ENCODE measurements at places on chromosomes 13 and 19.

GRCh38 chr19:1270213-1270853, 1.2 kb downstream of the CIRBP start:
- peaks cover 39% of the 10 kb centered on the region for H3K4me1 ChIP-seq
- peak overlapping the region; percentile 94 for H3K4me3 ChIP-seq
- no peak for DNase-seq
- H3K36me3 ChIP-seq, result peaks cover 30% of the 10 kb centered on the region
- H3K27me3 ChIP-seq, result peaks cover 24% of the 10 kb centered on the region

GRCh38 chr13:111614613-111615012, 294.2 kb downstream of the TEX29 start:
- H3K36me3 ChIP-seq, result no peaks in the 10 kb centered on the region
- peaks cover 24% of the 10 kb centered on the region for H3K4me1 ChIP-seq
- H3K27ac ChIP-seq, result no peak overlapping the region
- no peak for DNase-seq
- no peak overlapping the region for H3K4me3 ChIP-seq

DNA sequence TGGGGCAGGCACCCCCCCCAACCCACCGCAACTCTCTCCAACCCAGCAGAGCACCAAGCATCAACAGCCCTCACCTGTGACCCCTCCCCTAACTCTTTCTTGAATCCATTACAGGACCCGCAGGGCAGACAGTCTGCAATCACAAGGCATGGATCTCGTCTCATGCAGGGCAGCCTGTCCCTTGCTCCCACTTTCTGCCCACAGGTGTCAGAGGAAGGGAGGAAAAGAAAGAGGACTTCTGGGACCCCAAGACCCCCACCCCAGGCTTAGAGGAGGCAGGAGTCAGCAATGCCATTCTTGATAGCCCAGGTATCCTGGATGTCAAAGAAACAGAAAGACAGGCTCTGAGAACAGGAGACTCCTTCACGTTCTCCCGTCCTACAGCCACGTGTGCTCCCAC, 47.4 kb upstream of the TUBGCP3 start:
- H3K4me1 ChIP-seq, result peaks cover 3% of the 10 kb centered on the region
- H3K4me3 ChIP-seq, result no peak overlapping the region
- H3K27me3 ChIP-seq, result no peaks in the 10 kb centered on the region
- DNase-seq, result no peak
- no peak overlapping the region for H3K27ac ChIP-seq
- H3K36me3 ChIP-seq, result no peaks in the 10 kb centered on the region

DNA sequence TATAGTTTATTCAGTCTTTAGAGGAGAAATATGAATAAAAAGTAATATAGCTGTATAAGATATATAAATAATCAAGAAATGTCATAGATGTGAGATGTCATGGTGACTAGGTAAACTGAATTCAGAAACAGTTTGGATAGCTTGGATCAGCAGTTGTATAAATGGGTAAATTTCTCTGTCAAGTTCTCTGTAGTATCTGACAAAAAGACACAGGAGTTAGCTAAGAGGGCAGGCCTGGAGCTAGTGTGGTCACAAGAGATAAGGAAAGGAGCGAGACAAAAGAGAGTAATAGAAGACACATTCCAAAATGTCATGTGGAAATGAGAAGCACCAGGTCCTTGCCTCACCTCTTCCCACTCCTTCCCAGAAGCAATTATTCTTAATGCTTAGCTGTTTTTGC, 349.0 kb downstream of the LMO7 start:
- H3K27me3 ChIP-seq, result no peaks in the 10 kb centered on the region
- no peak overlapping the region for H3K27ac ChIP-seq
- H3K4me3 ChIP-seq, result no peak overlapping the region
- no peaks in the 10 kb centered on the region for H3K4me1 ChIP-seq

DNA sequence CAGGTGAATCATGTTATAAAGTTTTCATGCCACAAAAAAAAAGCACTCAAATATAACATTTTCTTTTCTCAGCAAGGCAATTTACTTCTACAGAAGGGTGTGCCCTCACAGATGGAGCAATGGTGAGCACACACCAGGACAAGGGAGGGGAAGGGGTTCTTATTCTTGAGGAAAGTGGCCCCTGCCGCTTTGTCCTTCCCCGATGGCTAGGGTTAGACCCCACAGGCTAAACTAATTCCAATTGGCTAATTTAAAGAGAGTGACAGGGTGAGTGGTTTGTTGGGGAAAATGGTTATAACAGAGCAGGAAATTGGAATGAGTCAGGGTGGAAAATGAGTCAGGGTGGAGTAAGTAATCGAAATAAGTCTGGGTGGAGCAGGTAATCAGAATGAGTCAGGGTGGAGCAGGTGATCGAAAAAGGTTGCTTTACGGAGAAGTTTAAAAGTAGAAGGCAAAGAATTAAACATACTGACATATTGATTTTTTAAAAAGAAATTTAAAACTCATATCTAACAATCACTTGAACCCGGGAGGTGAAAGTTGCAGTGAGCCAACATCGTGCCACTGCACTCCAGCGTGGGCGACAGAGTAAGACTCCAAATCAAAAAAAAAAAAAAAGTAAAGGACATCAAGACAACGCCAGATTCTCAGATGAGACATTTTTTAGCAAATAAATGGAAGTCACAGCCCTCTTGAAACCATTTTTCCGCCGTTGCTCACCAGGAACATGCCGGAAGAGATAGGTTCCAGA, 813 bp downstream of the ZNF562 start:
- H3K36me3 ChIP-seq, result peaks cover 35% of the 10 kb centered on the region
- H3K4me3 ChIP-seq, result peak overlapping the region; percentile 95
- DNase-seq, result no peak
- H3K27ac ChIP-seq, result peak overlapping the region; percentile 99

- peaks cover 8% of the 10 kb centered on the region for H3K36me3 ChIP-seq
- no peaks in the 10 kb centered on the region for H3K4me1 ChIP-seq
- H3K27me3 ChIP-seq, result peaks cover 3% of the 10 kb centered on the region
- H3K27ac ChIP-seq, result no peak overlapping the region
- no peak overlapping the region for H3K4me3 ChIP-seq
Measured at GRCh38 chr13:109145631-109146030, 516.2 kb downstream of the MYO16 start.

DNA sequence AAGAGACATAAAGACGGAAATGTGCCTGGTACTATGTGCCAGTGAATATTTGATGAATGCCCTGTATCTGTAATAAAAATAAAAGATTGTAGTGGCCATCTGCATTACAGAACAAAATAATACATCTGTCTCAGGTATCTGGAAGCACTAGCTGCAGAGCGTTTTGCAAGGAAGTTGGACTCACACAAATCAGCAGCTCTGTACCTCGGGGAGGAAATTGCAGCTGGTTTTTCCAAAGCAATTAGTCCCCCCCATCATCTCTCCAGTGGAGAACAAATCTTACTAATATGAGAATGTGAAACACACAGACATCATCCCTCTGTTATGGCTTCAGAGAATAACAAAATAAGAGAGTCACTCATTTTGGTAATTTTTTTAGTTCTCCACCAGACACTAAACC, 245.3 kb downstream of the ITGBL1 start:
- DNase-seq, result no peak
- no peaks in the 10 kb centered on the region for H3K36me3 ChIP-seq
- H3K27ac ChIP-seq, result no peak overlapping the region
- H3K4me1 ChIP-seq, result no peaks in the 10 kb centered on the region
- H3K27me3 ChIP-seq, result no peaks in the 10 kb centered on the region
- no peak overlapping the region for H3K4me3 ChIP-seq

DNA sequence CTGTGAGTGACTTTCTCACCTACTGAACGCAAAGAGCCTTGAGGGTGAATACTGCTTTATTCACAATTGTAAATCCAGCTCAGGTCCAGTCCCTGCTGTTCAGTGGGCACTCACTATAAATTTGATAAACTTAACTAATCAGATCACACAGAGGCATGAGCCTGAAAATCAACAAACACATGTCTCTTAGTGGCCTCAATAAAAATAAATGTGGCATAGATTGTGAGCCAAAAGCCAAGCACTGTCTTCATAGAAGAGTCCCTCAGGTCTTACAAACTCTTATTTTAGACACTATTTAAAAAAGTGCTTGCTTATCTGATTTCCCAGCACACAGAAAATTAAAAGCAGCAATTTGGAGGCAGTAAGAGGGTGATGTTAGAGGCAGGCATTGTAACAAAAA, 957.7 kb downstream of the SLITRK5 start:
- no peak overlapping the region for H3K4me3 ChIP-seq
- H3K27ac ChIP-seq, result no peak overlapping the region
- no peaks in the 10 kb centered on the region for H3K36me3 ChIP-seq
- no peaks in the 10 kb centered on the region for H3K4me1 ChIP-seq

DNA sequence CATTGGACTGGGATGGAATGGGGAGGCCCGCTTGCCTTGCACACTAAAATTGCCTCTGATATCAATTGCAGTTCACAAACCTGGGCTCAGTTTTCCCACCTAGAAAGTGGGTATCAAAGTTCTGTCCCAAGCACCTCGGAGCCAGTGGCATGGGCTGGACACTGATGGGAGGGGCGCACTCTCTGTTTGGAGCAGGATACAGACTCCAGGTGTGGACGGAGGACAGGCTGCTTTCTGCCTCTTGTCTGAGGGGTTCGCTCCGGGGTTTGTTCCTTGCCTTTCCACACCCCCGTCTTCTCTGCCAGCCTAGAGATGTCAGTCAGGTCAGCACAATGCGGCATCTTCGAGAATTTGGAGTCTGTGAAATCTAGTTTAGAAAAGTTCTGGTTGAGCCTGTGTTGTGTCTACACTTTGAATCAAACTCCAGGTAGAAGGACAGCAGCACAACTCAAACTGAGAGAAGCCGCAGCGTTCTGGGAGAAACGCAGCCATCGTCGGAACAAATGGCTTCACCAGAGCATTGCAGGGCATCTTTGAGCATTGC, 141.9 kb downstream of the TEX29 start:
- DNase-seq, result no peak
- H3K27ac ChIP-seq, result no peak overlapping the region
- H3K4me3 ChIP-seq, result no peak overlapping the region
- H3K4me1 ChIP-seq, result peaks cover 5% of the 10 kb centered on the region
- peaks cover 6% of the 10 kb centered on the region for H3K27me3 ChIP-seq
- H3K36me3 ChIP-seq, result no peaks in the 10 kb centered on the region

DNA sequence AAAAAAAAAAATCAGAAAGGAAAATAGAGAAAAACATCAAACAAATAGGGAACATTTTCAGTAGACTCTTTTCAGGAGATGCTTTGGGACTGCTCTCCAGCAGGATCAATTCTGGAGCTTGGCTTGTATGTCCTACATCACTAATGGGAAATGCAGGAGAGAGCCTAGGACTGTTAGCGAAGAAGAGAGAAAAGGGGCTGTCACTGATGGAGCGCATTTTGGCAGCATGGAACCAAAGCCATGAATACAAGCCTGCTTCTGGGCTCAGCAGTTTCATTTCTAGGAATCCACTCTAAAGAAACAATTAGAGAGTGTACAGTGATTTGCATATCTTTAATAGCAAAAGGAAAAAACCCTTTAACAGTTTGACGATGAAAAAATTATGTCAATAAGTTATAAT, 203.9 kb downstream of the NUFIP1 start:
- no peaks in the 10 kb centered on the region for H3K4me1 ChIP-seq
- H3K4me3 ChIP-seq, result no peak overlapping the region
- no peak overlapping the region for H3K27ac ChIP-seq
- DNase-seq, result no peak
- no peaks in the 10 kb centered on the region for H3K27me3 ChIP-seq
- H3K36me3 ChIP-seq, result peaks cover 4% of the 10 kb centered on the region

DNA sequence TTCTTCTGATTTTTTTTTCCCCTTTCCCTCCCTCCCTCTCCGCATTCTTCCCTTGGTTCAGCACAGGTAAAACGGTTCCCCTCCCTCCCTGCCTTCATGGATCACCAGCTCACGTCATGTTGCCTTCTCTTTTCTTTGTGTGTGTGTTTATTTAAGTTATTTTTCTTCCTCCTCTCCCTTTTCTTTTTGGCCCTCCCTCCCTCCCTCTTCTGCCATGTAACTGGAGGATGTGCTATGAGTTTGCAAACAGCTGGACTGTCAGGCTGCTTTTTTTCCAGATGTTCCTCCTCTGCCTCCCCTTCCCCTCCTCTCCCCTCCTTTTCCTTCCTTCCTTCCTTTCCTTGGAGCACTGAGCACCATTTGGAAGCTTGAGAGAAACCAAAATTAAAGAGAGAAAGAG, 2.0 kb downstream of the LENG9 start:
- H3K4me3 ChIP-seq, result peak overlapping the region; percentile 69
- peaks cover 29% of the 10 kb centered on the region for H3K36me3 ChIP-seq
- DNase-seq, result no peak
- peak overlapping the region; percentile 80 for H3K27ac ChIP-seq

DNA sequence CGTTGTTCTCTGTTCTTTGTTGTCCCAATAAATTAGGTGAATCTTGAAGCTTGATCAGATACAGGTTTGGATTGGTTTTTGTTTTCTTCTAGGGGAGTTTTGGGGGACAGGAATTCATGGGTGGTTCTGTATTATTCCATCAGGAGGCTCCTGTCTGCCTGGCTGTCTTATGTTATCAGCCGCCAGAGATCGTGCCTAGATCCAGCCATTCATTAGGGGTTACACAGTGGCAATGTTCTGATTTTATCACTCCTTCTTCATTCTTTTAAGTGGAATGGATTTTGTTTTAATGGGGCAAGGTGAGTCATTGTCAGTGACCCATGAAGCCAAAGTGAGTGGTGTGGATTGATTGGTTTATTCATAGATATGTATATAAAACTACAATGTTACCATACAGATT, 71.9 kb downstream of the CHST8 start:
- no peak overlapping the region for H3K27ac ChIP-seq
- DNase-seq, result no peak
- H3K36me3 ChIP-seq, result no peaks in the 10 kb centered on the region
- H3K4me3 ChIP-seq, result no peak overlapping the region
- no peaks in the 10 kb centered on the region for H3K4me1 ChIP-seq
- H3K27me3 ChIP-seq, result no peaks in the 10 kb centered on the region

DNA sequence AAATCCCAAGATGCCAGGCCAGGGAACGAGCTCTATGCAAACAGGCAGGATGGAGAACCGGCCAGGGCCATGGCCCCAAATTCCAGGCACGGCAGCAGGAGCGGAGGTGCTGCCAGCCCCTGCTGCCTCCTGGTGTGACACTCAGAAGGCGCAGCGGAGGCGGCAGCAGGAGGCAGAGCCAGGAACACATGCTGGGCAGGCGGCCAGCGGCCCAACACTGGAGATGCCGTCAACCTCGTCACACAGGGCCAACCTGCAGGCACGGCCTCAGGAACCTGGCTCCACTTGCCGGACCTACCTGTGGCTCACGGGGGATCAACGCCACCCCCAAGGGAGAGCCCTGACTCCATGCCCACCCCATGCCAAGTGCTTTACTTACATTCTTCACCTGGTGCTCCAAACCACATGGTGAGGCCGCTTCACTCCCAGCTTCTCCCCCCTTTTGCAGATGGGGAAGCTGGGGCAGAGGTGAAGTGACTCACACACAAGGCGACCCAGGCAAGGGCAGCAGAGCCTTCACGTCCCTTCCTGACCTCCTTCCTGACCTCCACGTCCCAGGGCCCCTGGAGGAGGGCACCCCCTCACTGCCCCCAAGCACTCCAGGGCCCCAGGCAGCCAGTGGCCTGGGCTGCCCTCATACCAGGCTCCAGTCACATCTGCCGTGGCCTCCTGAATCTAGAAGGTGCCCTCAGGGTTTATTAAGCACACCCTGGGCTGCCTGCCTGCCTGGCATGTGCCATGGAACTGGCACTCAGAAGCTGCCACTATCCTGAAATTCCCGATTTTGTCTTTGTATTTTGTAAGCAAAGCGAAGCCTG, 43.5 kb downstream of the GGACT start:
- H3K27me3 ChIP-seq, result peaks cover 3% of the 10 kb centered on the region
- DNase-seq, result no peak
- no peak overlapping the region for H3K4me3 ChIP-seq
- H3K4me1 ChIP-seq, result peaks cover 14% of the 10 kb centered on the region

Data from endothelial cell (in vitro differentiated cells).